ENCODE measurements at places on chromosomes 1 and 21.

- DNase-seq: no peak
These were observed 2.1 kb upstream of the CAPN8 start for GRCh38 chr1:223667484-223668182.

GRCh38 chr1:109391626-109392025 is 6.1 kb downstream of the SORT1 start:
- DNase-seq: no peak

DNA sequence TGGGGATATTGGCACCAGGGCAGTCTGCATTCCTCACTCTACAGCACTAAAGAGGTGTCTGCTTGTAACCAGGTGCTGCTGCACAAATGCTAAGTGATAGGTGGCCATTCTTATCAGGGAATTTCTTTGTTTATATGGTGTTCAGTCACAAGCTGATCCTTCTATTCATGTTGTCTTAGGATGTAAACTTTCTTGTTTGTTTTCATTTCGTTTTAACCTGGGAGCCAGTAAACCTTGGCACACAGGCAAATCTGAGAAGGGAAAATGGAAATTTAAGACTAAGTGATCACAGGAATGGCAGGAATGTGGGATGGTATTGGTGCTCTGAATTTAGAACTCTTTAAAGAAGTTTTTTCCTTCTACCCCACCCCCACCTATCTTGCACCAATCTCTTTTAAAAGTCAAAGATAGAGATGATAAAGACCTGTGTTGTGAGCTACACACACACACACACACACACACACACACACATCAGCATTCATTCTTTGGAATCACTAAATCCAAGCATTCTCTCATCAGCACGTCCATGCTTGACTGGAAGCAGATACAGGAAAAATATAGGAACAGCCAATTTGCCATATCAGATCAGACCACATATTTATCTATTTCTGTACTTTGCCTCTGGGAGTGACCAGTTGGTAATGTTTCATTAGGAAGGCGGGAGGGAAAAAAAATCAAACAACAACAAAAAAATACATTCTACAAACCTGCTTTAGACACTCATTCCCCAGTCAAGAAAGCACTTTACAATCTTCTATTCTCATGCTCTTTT is 451.4 kb upstream of the ADGRL2 start:
- DNase-seq: no peak

- DNase-seq: no peak
These were observed 82.4 kb downstream of the PTPRU start for GRCh38 chr1:29318724-29319123.

- no peak for DNase-seq
These were observed 12.9 kb downstream of the PLEKHM2 start for GRCh38 chr1:15696956-15697521.

DNA sequence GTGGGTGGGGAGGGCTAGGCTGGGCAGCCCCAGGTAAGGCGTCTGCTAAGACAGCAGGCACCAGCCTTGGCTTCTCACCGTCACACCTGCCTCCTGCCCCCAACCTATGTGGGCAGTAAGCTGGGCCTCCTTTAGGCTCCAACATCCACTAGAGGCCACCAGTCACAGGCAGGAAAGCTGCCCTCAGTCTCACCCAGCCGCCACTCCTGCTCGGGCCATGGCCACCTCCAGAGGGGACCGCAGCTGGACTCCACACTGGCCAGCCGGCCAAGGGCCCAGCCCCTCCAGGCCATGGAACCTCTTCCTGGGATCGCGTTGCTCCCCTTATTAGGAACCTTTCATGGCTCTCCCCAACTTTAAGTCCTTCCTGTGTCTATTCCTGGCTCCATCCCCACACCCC is 74.5 kb downstream of the MRPL37 start:
- no peak for DNase-seq

- no peak for DNase-seq
These were observed 104.1 kb upstream of the HNRNPU start for GRCh38 chr1:244968471-244968871.

GRCh38 chr1:198116069-198116468 is 40.7 kb upstream of the NEK7 start:
- DNase-seq: no peak

DNA sequence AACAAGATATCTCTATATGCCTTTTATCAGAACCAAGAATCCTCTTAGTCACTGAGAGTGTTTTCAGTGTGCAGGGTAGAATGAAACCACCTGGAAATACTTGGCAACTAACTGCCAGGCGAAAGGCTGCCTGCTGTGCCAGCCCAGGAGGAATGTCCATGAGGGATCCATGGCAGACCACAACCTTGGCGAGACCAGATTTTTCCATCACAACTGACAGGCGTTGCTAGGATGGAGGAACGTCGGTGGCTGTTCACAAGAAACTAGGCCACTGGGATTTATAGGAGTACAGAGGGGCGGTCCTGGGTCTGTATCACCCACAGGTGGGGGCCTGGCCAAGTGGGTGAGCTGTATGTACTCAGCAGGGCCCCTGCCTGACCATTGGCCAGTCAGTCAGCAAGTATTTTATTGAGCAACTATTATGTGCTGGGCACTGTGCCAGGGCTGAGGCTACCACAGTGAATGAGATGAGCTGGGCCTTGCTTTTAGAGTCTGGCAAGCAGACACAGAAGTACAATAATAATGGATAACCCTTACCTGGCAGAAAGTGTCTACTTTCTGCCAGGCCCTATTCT is 199.4 kb downstream of the FOXD2 start:
- no peak for DNase-seq

DNA sequence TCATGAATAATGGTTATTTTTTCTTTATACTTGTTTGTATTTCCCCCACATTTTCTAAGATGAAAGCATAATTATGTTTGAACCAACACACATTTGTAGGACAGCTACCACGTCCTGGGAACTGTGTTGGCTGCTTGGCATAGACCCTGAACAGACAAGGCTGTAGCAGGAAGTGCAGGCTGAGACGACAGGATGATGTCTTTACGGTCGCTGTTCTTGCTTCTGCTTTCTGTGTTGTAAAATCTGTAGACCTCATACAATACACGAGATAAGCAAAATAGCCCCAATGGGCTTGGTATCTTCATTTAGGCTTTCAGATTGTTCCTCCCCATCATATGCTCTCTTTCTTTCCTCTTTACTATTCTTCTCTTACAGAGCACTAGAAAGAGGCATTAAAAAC is 23.3 kb upstream of the OTUD3 start:
- DNase-seq: no peak

- DNase-seq: peak; percentile 58
These were observed 30.3 kb downstream of the PTPRC start for GRCh38 chr1:198669023-198669698.

- no peak for DNase-seq
These were observed 11.0 kb downstream of the OR2M5 start for GRCh38 chr1:248155927-248156326.

DNA sequence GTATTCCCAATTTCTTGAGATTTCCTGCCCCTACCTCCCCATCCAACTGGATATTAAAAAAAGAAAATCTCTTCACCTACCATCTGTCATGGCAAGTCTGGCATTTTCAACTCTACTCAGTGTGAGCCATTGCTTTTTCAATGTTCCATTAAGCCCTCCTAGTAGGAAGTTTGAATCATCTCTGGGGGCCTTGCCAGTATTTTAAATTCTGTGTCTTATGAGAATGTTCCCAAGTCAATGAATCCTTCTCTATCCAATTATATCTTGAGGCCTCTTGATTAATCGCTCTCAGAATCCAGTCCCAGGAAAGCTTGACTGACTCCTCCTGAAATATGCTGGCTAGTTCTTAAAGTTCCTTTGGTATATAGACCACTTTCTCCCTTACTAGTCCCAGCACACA is 91.5 kb downstream of the NGF start:
- DNase-seq: no peak

GRCh38 chr1:117059334-117059677 is 820 bp upstream of the TTF2 start:
- no peak for DNase-seq

- peak; percentile 76 for DNase-seq
These were observed 67.1 kb downstream of the CENPF start for GRCh38 chr1:214670098-214670497.

DNA sequence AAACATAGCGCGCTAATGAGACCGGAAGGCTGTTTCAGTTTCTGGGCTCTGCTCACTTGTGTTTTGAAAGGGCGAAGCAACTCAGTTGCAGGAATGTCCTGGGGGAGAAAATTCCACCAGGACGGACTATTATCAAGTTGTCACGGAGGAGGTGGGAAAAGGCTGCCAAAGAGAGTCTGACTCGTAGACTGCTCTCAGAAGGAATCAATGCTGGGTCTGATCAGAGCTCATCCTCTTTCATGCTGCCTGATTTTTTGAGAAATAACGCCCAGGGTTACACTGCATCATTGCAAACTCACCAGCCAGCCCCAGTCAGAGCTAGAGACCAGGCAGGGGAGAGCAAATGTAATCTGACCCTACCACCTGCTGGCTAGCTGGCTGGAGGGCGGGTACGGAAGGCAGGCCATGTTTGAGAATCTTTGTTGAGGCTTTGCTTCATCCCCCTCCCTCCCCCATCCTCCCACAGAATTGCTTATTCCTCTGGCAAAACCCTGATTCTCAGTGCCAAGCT is 36.4 kb upstream of the BCL9 start:
- DNase-seq: no peak

DNA sequence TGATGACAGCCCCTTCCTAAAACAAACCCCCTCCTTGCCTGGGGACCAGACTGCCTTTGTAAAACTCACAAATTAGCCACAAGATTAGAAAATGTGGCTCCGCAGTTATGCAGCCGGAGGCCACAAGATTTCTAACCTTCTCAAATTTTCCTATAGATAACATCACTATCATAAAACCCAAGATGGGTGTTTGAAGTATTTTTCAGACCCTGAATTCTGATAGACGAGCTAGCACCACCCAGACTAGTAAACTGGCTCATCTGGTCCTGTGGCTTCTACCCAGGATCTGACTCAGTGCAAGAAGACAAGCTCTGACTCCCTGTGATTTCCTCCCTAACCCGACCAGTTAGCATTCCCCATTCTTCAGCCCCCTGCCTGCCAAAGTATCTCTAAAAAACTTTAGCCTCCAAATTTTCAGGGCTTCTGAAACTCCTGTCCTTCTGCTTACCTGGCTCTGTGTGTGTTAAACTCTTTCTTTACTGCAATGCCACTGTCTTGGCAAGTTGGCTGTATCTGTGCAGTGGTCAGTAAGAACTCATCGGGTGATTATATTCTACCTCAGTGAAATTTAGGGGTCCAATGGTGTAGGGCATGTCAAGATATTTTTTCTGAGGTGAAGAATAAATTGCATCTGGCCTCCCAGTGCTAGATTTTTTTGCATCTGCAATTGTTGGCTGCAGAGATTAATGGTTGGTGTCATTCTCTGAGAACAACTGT is 102.1 kb downstream of the S1PR1 start:
- no peak for DNase-seq

DNA sequence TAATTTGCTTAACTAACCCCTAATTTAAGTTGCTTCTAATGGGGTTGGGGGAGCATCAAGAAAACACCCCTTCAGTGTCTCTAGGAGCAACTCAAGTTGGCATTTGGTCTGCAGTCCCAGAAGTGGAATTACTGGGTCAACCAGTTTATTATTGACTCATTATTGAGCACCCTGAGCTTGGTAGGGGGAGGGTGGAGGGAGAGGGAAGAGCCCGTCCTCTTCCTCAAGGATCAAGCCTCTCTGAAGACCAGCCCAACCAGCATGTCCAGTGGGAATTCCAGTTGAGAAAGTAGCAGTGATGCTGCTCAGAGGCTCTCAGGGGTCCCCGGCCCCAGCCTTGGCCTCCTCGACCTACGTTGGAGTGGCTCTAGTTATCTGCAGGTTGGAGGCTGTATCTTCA is 2.1 kb upstream of the PLA2G2F start:
- no peak for DNase-seq

GRCh38 chr1:64487061-64487460 is 17.1 kb downstream of the CACHD1 start:
- DNase-seq: no peak

- DNase-seq: no peak
These were observed 308.0 kb downstream of the RRAGC start for GRCh38 chr1:38551318-38552307.

- DNase-seq: no peak
These were observed 7.9 kb upstream of the PIK3CD start for GRCh38 chr1:9643351-9644256.

DNA sequence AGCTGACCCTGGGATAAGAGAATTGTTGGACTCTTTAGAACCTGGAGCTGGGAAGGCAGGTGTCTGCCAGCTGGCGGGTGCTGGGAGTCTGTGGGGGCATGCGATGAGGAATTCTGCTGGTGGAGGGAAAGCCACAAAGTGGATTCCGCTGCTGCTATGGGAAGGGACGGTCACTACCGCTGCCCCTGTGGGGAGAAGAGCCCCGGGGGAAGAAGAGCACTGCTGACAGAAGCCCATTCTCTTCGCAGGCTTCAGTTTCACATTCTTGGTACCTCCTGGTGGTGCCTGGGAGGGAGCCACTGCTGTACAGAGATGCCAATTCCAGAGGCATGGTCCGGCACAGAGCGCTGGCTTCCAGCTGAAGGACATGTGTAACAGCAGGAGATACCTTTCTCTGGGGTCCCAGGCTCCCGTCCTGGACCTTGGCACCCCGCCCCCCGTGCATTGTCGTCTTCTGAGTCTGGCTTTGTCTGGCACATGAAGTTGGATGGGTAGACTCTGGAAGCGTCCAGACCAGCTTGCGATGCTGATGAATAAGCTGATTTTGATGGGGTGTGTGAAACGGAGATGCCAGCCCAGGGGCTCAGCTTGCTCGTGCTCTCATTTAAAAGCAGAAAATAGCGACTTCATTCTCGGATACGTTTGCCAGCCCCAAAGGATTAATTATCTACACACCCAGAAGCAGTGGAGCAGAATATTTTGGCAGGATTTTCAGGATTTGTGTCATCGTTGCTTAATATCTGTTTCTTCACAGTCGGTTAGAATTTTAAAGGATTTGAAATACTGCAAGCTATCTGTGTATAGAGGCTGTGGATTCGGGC is 13.2 kb downstream of the PDXK start:
- DNase-seq: no peak

GRCh38 chr1:168087696-168088095 is 49.0 kb downstream of the GPR161 start:
- DNase-seq: no peak

- no peak for DNase-seq
These were observed 29.7 kb downstream of the TSHB start for GRCh38 chr1:115059316-115059715.

- DNase-seq: no peak
These were observed 35.9 kb upstream of the ZFP69B start for GRCh38 chr1:40414331-40414730.

DNA sequence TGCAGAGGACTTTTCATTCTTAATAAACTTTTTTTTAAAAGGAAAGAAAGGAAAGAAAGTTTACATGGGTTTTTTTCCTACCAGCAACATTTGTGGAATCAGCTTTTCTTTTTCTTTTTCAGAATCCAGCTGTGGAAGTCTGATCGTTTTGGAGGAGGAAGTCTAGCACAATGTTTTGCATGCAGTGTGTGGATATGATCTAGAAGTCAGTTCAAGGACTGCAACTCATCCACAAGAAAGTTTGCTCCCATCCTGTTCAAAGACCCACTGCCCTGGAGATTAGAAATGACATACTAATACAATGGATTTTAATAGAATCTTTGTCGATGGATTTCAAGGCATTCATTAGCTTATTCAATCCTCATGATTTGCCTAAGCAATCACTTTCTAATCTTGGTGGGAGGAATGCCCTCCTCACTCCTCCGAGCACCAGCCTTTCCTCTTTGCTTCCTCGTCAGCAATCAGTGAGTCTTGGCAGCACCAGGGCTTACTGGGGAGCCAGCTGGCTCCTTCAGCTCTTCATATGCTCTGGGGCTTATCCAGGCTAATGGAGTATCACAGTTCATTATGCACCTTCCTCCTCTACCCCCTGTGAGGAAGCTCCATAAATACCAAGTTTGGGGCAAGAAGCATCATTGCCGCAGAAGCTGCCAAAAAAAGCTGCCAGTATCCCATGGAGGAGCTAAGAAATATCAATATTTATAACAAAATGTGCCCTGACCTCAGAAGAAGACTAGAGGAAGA is 392.3 kb upstream of the PKN2 start:
- no peak for DNase-seq

Measured in skeletal muscle cell (primary cell).